ENCODE measurements at places on chromosomes 1 and 21. TPM values are rescaled to one million over a fixed set of nuclear protein-coding genes. Genes with fewer than 3 reads are reported as not detected.

FLVCR1 gene
- total RNA-seq: 7.9 TPM

CLCA4 gene
- total RNA-seq: 2.6 TPM

CLEC20A gene
- total RNA-seq: not detected

CEPT1 gene
- total RNA-seq: 49.8 TPM

SLAMF9 gene
- total RNA-seq: not detected

HNRNPCL4 gene
- total RNA-seq: not detected

NPHP4 gene
- total RNA-seq: 18.7 TPM

AHCYL1 gene
- 75.1 TPM for total RNA-seq

HES2 gene
- total RNA-seq: 3.4 TPM

KLF17 gene
- not detected for total RNA-seq

CELA2B gene
- total RNA-seq: not detected

MROH9 gene
- total RNA-seq: not detected

AKT3 gene
- 58.7 TPM for total RNA-seq

LAMC2 gene
- total RNA-seq: 16.4 TPM

LCE6A gene
- not detected for total RNA-seq

KRTAP12-2 gene
- total RNA-seq: not detected

TDRD5 gene
- 5.7 TPM for total RNA-seq

PDE9A gene
- 3.0 TPM for total RNA-seq

IGSF9 gene
- not detected for total RNA-seq

CD1D gene
- 2.0 TPM for total RNA-seq

FMN2 gene
- total RNA-seq: 0.80 TPM

CYYR1 gene
- total RNA-seq: 15.1 TPM

S100A9 gene
- 208 TPM for total RNA-seq

PDE4B gene
- total RNA-seq: 54.4 TPM

PKN2 gene
- total RNA-seq: 75.5 TPM

TMEM63A gene
- 80.6 TPM for total RNA-seq

DCST1 gene
- 0.66 TPM for total RNA-seq

PTGS2 gene
- 1.6 TPM for total RNA-seq

OR14K1 gene
- total RNA-seq: 1.0 TPM

S1PR1 gene
- 28.2 TPM for total RNA-seq

LMX1A gene
- not detected for total RNA-seq

IKBKE gene
- total RNA-seq: 4.9 TPM

TRIM67 gene
- not detected for total RNA-seq

CNIH3 gene
- 4.4 TPM for total RNA-seq

ADPRS gene
- total RNA-seq: 39.7 TPM

MRPL24 gene
- total RNA-seq: 63.8 TPM

CDK18 gene
- total RNA-seq: 12.3 TPM

SERTAD4 gene
- 0.80 TPM for total RNA-seq

NFIA gene
- total RNA-seq: 87.5 TPM

HSPA6 gene
- 5.3 TPM for total RNA-seq

CCDC30 gene
- total RNA-seq: 3.4 TPM

MTOR gene
- 48.4 TPM for total RNA-seq

RHD gene
- total RNA-seq: not detected

AMY1B gene
- total RNA-seq: not detected

COA7 gene
- 9.8 TPM for total RNA-seq

CELA3B gene
- not detected for total RNA-seq

ANKRD34A gene
- total RNA-seq: 0.98 TPM

LENEP gene
- total RNA-seq: not detected

KLHDC7A gene
- 0.98 TPM for total RNA-seq

CSF3R gene
- total RNA-seq: 28.8 TPM

JAM2 gene
- total RNA-seq: 16.1 TPM

FAM151A gene
- 0.33 TPM for total RNA-seq

GUCA2B gene
- total RNA-seq: not detected

GJB4 gene
- 0.15 TPM for total RNA-seq

TNNT2 gene
- total RNA-seq: not detected

EPS8L3 gene
- total RNA-seq: not detected

FCRLB gene
- 1.1 TPM for total RNA-seq

PKP1 gene
- 22.5 TPM for total RNA-seq

MAST2 gene
- 31.6 TPM for total RNA-seq
